ENCODE measurements at places on chromosomes 5 and 9.
A peak's percentile ranks its signal among the peaks of the same experiment; 100 is the strongest.

GRCh38 chr5:129406440-129406839 is 53.7 kb upstream of the ADAMTS19 start:
- DNase-seq, result no peak

DNA sequence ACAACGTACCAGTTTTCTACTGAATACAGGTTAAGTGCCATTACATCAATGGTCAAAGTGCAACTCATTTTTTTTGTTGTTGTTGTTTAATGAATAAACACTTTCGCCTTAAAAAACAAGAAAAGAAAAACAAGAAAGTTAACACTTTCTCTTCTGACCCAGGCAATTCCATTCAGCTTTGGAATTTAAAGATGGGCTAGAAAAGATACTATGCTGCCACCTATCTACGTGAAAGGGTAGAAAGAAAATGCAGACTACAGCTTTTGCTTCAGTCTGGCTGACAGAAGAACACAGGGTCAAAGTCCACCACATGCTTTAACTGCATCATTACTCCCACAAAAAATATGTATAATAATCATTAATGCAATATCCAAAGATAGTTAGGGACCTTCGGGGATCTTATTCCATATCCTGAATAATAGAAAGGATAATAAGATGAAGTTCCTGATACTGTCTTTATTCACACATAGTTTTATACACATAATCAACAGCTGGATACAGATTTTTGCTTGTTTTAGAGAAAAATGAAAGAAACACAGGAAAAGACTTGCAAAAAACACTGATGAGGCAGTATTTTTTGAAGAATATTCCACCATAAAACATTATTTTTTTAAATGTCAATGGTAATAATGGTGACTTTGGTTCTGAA is 40.4 kb downstream of the ZDHHC21 start:
- peak; percentile 12 for DNase-seq

DNA sequence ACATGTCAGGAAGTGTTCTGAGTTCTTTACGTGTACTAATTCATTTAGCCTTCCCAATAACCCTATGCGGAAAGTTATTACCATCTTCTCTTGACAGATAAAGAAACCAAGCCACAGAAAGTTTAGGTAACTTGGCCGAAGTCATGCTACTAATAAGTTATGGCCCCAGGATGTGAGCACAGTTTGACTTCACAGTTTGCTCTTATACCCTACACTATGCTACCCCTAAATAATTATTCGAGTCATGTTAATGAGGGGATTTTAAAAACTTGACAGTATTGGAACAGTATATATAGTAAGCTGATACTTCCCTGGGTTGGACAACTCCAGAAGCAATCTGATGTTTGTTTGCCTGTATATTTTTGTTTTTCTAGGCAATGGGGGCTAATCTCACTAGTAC is 29.4 kb upstream of the PDCD1LG2 start:
- no peak for DNase-seq

- no peak for DNase-seq
Observed at GRCh38 chr5:129445379-129445778, 14.7 kb upstream of the ADAMTS19 start.

DNA sequence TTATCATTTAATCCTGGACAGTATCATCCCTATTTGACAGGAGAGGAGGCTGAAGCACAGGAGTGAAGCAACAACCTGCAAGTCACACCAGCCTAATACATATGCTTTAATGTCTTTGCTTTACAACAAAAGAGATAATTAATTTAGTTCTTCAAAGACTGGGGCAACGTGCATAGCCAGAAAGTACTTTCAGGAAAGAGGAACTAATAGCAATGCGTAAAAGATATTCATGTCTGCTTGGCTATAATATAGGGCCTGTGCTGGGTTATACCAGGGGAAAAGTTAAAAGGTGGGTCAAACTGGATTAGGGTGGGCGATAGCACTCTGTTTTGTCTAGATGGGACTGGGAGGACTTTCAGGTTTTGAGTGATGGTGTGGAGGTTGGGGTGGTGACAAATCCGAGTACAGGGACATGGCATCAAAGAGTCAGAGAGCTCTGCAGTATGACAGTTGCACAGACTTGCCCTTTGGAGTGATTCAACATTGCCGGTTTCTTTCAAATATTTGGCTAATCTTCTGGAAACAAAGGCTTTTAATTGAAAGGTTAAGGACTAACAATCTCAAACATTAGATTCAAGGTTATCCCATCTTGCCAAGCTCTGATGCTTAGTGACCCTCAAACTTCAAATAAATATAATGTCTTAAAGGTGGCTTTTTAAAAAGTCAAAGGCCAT is 11.9 kb downstream of the DAB2 start:
- no peak for DNase-seq

DNA sequence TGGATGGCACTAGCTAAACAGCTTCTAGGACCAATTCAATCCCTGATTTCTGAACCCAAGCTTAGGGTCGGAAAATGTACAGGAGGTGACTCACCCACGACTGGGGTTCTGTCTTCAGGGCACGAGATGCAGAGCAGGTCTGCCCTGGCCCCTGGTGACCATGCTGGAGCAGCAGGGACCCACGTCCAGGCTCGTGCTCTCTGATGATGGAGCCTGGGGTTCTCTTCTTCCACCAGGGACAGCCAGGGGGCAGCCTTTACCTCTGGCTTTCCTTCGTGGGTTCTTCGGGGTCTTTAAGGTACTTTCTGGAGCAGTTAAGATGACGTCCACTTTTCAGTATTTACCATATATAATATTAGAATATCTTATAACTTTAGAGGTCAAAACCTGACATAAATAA is 2.1 kb downstream of the CFAP77 start:
- DNase-seq, result no peak

GRCh38 chr5:72940082-72940481 is 15.8 kb upstream of the FCHO2 start:
- DNase-seq, result no peak

GRCh38 chr5:56350597-56351170 is 117.6 kb upstream of the ANKRD55 start:
- DNase-seq, result no peak

- no peak for DNase-seq
Observed at GRCh38 chr9:104604801-104605200, 626 bp downstream of the OR13C2 start.

GRCh38 chr9:82191082-82191770 is 202.7 kb downstream of the SPATA31D1 start:
- DNase-seq, result no peak

GRCh38 chr5:145293716-145294115 is 541.4 kb downstream of the PRELID2 start:
- no peak for DNase-seq

DNA sequence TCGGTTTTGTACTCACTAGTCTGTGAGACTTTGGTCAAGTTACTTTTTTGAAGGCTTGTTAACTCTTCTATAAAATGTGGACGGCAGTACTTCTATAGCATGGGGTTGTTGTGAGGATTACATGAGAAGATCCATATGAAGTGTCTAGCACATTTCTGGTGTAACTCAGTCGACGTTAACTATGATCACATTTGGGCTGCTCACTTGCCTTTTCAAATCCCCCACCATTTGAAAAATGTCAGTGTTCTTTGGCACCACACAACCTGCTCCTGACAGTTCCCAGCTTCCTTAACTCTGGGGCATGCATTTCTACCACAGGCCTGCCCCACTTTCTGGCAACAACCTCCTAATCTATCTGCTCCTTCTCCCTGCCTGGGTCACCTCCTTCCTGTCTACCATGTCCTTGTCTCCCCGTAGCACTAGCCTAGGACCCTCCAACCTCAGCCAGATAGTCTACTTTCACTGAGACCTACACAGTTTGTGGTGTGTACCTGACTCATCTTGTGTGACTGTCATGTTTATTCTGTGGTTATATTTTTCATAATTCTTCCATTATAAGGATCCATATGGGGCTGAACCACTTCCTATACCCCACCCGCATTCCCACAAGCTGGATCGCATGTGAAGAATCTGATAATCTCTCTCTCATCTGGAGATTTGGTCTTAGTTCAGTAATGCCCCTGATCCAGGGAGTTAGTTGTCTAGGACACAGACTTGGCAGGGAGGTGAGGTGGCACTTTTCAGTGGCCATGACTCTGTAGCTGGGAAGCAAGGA is 30.2 kb upstream of the BASP1 start:
- no peak for DNase-seq

DNA sequence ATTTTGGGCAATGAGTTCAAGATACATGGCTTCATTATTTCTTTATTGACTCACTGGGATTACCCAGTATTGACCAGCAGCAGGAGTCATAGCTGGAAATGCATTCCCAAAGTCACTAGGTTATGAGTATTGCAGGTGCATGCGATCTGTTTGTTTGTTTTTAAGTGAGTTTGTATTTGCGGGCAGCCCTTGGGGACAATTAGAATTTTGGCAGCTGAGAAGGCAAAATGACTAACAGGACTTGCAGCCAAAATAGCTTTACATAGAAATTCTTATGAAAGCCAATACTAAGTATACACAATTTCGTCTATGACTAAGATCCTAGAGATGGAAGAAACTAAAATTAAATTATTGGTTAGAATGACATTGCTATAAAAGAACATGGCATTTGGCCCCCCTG is 18.1 kb upstream of the RGMB start:
- no peak for DNase-seq

DNA sequence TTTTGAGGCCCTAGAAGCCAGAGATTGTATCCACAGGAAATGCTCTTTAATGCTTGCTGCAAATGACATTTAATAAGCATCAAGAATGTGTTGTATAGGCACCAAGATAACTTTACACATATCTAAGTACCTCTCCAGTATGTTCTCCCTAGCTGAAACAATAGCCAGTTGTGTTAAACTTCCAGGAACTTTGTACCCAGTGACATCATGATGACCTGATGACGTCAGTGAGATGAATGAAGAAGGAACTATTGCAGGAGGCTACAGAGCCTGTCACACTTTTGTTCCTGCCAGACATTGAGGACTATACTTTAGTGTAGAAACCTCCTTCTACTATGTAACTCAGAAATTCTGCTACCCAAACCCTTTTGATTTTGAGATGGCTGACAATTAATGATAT is 129.8 kb downstream of the CD180 start:
- no peak for DNase-seq

DNA sequence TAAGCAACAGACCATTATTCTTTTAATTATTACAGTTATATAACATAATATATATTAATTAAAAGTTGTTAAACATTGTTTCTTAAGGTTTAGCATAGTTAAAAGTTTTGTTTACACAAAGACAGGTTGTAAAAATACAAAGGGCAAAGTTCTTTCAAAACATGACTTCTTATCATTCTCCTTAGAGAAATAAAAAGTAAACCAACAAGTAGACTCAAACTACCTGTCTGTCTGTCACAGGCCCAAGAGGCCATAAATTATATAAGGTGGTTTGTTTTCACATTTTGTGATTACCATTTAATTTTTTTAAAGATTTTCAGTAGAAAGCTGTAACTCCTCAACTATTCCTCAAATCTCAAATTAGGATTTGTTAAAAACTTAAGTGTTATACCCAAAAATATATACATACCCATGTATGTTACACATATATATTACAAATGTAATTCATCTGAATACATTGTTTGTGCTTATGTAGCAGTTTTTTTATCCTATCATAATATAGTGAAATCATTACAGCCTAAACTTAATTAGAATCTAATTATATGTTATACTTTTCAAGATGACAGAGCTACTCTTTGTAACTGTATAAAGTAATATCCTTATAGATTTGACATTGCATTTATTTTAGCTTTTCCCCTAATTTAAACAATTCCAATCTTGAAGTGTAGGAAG is 93.8 kb upstream of the GRHPR start:
- no peak for DNase-seq

DNA sequence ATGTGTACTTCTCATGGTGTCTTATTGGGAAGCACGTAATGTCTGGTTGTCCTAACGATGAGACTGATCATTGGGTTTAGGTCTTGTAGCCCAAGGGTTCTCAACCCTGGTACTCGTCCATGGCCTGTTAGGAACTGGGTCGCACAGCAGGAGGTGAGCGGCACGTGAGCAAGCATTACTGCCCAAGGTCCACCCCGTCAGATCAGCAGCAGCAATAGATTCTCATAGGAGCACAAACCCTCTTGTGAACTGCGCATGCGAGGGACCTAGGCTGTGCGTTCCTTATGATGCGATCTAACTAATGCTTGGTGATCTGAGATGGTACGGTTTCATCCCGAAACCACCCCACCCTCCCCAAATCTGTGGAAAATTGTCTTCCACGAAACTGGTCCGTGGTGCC is 33.5 kb downstream of the CNOT6 start:
- no peak for DNase-seq

- peak; percentile 2 for DNase-seq
Observed at GRCh38 chr5:64384765-64385164, 121.0 kb upstream of the RGS7BP start.

All from renal pelvis (tissue), 12 donors.